Kidney tubule cell (primary cell): ENCODE measurements at places on chromosomes 6 and 20.

- DNase-seq = no peak
These were observed 737.8 kb upstream of the NRSN1 start for GRCh38 chr6:23388086-23388783.

DNA sequence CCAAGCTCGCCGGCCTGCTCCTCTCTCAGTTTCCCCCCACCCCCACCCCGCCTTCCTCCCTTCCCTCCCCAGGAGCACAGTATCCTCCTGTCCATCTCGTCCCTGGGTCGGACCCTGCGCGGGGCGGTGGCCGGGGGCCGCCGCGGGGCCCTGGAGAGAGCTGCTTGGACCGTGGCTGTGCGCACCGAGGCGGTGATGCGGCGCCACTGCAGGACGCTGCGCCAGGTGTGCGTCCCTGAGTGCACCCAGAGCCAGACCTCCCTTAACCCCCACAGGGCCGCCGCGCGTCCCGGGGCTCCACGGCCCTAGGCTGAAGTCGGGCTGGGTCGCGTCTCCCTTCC, 2.2 kb downstream of the C20orf204 start:
- no peak for DNase-seq

- no peak for DNase-seq
These were observed 1.5 kb downstream of the ABCC10 start for GRCh38 chr6:43428874-43429273.

DNA sequence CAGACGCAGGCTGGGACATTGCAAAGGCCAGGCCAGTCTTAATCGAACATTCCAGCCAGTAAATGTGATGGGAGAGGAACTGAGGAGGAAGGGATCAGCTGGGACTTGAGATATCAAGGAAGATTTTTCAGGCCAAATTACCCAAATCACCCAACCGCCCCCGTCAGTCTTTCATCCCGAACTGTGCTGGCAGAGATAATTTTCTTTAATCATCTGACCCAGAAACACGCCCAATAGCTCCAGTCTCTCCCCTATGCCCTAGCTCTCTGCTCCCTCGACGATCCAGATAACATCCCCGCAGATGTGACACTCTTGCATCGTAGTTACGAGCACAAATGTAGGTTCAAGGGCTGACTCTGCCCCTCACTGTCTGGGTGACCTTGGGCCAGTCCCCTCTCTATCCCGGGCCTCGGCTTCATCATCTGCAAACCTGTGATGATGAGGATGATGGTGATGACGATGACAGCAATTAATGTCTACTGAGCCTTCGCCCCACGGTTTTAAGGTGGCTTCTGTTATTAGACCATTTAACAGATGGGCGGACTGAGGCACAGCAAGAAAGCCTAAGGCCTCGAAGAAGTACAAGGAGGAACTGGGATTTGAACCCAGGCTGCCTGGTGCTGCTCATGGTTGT, 118.6 kb downstream of the PREX1 start:
- DNase-seq = no peak

- DNase-seq = no peak
These were observed 42.6 kb upstream of the KHDRBS2 start for GRCh38 chr6:62328607-62329006.

GRCh38 chr20:40600441-40601219, 88.4 kb downstream of the MAFB start:
- peak; percentile 94 for DNase-seq

GRCh38 chr20:2295286-2295685, 515 bp upstream of the TGM3 start:
- no peak for DNase-seq

- DNase-seq = no peak
These were observed 264.6 kb upstream of the MAN1A1 start for GRCh38 chr6:119614138-119614537.

DNA sequence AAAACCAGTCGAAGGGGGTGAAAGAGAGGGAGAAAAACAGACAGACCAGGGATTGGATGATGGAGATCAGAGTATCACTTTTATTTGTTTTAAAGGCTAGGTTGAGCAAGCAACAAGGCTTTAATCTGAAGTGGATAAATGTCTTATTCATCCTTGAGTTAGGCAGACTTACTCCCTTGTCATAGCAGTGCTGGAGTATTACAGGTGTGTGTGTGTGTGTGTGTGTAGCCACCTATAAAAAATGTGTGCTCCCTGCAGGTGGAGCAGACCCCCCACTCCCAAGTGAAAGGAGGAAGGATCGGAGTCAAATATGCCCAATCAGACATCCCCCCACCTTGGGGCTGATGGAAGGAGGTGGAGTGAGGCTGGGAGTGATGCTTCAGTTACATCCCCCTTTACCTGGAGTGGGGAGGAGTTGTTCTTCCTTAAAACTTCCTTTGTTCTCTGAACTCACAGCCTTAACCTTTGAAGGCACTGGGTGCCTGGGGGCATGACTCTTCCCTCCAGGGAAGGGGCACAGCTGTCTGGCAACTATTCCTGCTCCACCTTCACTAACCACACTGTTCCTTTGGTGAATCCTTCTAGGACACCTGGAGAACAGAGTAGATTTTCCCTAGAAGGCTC, 27.3 kb downstream of the PTK7 start:
- DNase-seq = no peak

DNA sequence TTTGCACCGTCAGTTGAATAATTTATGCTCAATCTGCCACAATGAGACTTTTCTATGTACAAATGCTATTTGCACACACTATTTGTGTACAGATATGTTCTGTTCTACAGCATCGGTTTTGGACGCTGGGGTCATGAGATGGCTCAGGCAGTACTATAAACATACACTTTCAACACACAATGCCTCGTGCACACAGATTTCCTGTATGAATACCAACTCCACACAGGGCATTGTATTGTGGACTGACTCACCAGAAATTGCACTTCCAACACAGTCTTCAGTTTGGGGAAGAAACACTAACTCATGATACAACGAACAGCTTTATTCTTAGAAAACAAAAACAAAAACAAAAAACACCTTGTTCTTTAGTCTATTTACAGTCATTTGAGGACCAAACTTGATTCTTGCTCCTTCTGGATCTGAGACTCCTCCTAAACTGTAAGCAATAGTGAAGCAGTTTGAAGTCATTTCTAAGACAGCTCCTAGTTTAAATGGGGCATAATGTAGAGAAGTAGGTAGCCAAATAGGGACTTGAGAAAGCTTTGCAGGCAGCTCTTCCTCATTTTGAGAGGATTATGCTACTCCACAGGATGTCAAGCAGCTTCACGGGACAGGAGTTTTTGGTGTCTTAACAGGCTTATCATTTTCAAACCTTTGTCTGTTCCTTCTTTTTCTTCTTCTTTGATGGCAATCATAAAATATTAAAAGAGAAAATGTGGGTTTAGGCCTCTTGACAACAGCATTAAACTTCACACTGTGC, 33.7 kb downstream of the GJA10 start:
- DNase-seq = no peak

- no peak for DNase-seq
These were observed 127.6 kb upstream of the BTBD3 start for GRCh38 chr20:11790046-11790445.

GRCh38 chr20:46118481-46119020, 437 bp downstream of the CD40 start:
- DNase-seq = peak; percentile 78

GRCh38 chr6:156720691-156721685, 56.2 kb upstream of the ARID1B start:
- peak; percentile 82 for DNase-seq

- peak; percentile 2 for DNase-seq
These were observed 29.2 kb downstream of the RSPH3 start for GRCh38 chr6:158970640-158971275.

DNA sequence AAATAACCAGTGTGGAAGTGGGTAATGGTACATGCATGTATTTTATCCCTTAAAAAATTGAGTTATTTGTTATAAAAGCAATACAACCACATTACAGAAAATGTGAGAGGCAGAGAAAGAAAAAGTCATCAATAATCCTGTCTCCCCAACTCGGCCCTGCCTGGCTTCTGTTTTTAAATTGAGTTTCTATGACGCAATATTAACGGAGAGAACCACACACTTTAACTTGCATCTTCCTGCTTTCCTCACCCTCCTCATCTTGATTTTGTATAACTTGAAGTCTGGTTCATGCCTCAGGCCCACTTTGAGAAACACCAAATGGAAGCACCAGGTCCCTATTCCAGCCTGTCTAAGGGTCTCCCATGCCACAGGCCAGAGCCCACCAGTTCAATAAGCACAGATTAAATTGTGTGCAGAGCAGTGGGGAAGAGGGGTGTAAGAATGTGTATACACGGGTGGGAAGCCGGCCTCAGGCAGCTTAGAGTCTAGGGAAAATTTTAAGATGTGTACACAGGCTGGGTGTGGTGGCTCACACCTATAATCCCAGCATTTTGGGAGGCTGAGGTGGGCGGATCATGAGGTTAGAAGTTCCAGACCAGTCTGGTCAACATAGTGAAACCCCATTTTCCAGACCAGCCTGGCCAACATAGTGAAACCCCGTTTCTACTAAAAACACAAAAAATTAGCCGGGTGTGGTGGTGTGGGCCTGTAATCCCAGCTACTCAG, 15.9 kb downstream of the KCNK5 start:
- DNase-seq = no peak

DNA sequence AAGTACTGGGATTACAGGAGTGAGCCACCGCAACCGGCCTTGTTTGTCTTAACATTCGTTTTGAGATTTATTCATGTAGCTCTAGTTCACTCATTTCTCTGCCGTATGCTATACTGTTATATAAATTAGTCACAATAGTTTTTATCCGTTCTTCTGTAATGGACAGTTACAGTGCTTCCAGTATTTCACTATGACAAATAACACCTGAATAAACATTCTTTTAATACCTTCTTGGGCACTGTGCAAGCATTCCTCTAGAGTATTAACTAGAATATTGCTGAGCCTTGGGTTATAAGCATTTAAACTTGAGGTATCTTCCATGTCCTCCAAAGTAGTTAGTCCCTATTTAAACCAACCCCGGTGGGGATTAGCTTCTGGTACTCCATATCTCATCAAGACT, 45.6 kb downstream of the STK38 start:
- no peak for DNase-seq

DNA sequence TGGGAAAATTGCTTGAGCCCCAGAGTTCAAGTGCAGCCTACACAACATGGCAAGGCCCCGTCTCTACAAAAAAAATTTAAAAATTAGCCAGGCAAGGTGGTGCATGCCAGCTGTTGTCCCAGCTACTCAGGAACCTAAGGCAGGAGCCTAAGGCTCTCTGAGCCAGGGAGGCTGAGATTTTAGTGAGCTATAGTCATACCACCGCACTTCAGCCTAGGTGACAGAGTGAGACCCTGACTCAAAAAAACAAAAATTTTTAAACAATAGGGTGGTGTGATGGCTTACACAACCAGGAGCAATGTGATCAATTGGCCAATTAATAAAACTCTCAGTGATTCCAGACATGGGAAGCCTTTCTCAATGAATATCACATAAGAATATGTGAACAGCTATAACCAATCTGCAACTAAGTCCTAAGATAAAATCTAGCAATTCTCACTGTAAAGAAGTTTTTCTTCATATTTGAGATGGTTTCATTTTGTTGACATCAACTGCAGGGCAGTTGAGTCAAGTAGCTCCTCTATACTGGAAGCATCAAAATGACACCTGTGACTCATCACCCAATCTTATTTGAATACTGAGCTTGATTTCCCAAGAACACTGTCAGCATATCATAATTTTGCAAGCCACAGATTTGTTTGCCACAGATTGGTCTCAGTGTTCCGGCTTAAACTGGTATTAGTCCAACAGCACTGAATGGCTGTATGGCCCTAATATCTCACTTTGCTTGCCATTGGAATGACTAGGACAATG, 169.0 kb upstream of the GJE1 start:
- no peak for DNase-seq

GRCh38 chr6:82045965-82046756, 201.4 kb downstream of the IBTK start:
- DNase-seq = peak; percentile 83

DNA sequence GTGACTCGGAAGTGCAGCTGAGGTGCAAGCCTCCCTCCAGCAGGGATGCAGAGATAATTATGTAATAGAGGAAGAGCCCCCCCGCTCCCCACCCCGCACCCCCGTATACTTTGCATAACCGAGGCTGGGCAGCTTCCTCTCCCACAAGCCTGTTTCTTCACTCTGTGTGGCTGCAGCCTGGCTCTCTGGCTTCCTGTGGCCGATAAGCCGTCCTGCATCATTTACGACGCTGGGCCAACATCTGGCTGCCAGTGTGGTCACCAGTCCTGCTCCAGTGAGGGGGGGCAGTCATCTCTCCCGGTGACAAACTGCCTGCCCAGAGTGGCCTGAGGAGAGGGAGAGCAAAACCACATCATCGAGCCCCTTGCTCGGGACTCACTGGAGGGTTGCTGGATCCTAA, 59.2 kb downstream of the RBM38 start:
- DNase-seq = no peak

DNA sequence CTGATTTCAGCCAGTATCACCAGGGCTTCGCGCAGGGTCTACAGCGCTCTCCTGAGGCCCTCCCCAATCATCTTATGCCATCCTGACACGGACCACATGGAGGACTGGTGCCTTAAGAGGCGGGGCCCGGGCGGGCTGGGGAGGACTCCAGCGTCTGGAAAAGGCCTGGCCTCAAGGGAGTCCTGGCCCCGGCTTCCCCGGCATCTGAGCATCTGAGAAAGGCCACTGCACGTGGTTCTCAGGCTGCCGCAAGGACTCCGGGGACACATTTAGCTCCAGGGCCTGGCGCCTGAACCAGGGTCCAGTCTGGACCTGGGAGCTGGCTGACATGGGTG, 21.4 kb downstream of the BHLHE23 start:
- no peak for DNase-seq

- no peak for DNase-seq
These were observed 8.4 kb upstream of the MAPK13 start for GRCh38 chr6:36121787-36122494.

DNA sequence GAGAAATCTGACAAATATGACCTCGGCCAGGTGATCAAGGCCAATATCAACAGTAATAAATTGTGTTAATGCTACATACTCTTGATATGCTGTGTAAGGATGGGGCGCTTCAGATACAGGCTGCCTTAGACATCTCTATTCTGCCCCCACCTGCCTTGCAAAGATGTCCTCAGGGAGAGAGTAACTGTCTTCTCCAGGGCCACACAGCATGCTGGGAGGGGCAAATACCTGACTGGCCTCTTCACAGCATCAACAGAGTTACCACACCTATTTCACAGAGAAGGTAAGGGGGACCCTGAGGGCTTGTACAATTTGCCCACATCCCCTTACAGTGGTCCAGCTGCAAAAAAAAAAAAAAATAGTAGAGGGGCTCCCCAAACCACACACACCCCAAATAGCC, 17.2 kb upstream of the KIAA1755 start:
- no peak for DNase-seq

DNA sequence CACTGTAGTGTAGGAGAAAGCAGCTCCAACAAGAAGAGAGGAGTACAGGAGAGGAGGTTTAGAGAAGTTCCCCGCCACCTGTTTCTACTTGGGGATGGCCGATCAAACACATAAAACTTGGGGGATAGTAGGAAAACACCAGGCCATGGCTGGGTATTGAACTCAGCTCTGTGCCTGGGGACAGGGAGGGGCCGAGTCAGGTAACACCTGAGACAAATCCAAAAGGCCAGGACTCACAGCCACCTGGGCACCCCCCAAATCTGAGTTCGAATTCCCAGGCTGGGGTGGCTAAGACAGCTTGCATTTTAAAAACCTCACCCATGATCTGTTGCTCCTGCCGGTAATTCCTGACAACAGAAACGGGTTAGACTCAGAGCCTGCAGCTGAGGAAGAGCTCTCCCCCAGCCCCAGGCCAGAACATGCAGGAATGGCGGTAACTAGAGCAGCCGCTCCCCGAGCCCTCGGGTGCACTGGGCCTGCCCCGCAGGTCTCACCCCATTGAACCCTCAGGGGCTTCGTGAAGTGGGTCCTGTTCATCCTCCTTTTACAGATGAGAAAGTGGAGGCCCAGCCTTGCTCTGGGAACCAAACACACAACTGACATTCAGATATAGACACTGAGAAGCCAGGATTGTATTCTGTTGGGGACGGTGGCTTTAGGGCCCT, 61.0 kb downstream of the TCP11 start:
- no peak for DNase-seq
